Neural progenitor cell (in vitro differentiated cells): ENCODE measurements at places on chromosomes 5 and 9. TPM values are rescaled to one million over a fixed set of nuclear protein-coding genes. Genes with fewer than 3 reads are reported as not detected.

The SPATA31C1 gene
- total RNA-seq = not detected in 2 replicates

The SEMA5A gene
- total RNA-seq = 10.8 and 11.9 TPM in 2 replicates

The NR5A1 gene
- 1.0 and 3.3 TPM in 2 replicates for total RNA-seq

The AGGF1 gene
- 33.1 and 35.1 TPM in 2 replicates for total RNA-seq

The C9 gene
- total RNA-seq = not detected in 2 replicates

The SWI5 gene
- total RNA-seq = 15.0 and 21.5 TPM in 2 replicates

The GPX3 gene
- 17.9 and 22.4 TPM in 2 replicates for total RNA-seq

The MAMDC4 gene
- 2.6 and 8.3 TPM in 2 replicates for total RNA-seq

The PCDHGA6 gene
- 0.77 and 1.4 TPM in 2 replicates for total RNA-seq

The WHRN gene
- total RNA-seq = 1.1 and 6.6 TPM in 2 replicates

The TMEM174 gene
- total RNA-seq = not detected in 2 replicates

The SLC6A19 gene
- total RNA-seq = not detected in 2 replicates

The OR1Q1 gene
- not detected in 2 replicates for total RNA-seq

The CCDC152 gene
- 11.8 and 23.9 TPM in 2 replicates for total RNA-seq

The MAMDC2 gene
- 20.9 and 28.7 TPM in 2 replicates for total RNA-seq

The PCDHB2 gene
- 34.2 and 48.4 TPM in 2 replicates for total RNA-seq

The SELENOP gene
- 1.4 and 2.0 TPM in 2 replicates for total RNA-seq
